ENCODE measurements at places on chromosomes 1 and 21.

DNA sequence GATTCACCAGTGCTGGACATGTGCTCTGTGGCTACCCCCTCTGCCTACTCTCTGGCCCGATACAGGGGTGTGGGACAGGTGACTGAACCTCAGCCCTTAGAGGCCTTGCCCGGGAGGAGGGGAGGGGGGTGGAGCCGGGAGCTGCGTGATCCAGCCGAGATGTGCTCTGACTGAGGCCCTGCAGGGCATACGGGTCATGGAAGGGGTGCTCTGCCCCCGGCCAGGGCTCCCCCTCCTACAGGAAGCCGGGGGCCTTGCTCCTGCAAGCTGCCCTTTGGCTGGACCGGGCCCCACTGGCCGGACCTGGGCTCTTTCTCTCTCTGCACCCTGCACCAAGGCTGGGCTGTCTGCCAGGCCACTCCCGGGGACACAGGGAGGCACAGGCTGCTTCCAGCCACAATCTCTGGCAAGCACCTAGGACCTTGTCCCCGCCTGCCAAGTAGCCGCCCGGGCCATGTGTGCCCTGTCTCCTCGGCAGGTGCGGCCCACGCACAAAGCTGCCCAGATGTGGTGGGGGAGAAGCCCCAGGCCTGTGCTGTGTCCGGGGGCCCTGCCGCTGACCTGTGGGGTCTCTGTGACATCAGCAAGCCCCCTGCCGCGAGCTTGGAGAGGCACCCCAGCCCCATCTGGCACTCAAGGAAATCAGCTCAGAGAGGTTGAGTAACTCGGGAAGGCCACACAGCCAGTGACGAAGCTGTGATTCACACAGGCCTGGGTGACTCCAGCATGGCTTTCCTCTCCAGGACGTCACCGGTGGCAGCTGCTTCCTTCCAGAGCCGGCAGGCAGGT, 1.5 kb downstream of the SCNN1D start:
- DNase-seq = no peak

DNA sequence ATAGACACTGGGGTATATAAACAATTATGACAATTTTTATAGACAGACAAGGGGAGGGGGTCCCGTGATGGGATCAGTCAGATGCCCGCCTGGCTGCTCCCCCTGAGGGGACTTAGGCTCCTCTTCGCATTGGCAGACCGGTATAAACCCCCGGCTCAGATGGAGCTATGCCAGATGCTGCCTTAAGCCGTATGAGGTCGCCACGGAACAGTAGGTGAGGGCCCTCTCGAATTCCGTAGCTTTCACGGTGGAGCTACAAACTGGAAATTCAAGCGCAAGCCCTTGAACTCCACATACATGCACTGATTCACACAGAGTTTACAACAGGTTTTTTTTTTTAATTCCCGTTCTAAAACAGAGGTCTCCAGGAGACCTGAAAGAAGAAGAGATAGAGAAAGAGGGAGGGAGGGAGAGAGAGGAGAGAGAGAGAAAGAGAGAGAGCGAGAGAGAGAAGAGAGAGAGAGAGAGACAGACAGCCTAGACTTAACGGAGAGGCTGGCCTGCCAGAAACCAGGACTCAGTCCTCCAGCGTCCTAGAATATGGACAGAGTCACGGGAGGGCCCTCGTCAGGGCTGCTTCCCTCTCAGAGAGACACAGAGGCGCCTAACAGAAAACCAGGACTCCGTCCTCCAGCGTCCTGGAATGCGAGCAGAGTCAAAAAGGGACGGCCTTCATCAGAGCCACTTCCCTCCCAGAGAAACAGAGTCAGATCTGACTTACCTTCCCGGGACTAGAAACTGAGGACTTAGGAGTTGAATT, 24.4 kb upstream of the TMEM54 start:
- no peak for DNase-seq

GRCh38 chr1:76568573-76569238, 298.6 kb upstream of the ST6GALNAC5 start:
- no peak for DNase-seq

- no peak for DNase-seq
Observed at GRCh38 chr1:155177918-155178281, 4.3 kb downstream of the TRIM46 start.

GRCh38 chr1:151611288-151611790, 511 bp upstream of the SNX27 start:
- no peak for DNase-seq

GRCh38 chr1:10309243-10310011, 89.4 kb upstream of the PGD start:
- DNase-seq = no peak

DNA sequence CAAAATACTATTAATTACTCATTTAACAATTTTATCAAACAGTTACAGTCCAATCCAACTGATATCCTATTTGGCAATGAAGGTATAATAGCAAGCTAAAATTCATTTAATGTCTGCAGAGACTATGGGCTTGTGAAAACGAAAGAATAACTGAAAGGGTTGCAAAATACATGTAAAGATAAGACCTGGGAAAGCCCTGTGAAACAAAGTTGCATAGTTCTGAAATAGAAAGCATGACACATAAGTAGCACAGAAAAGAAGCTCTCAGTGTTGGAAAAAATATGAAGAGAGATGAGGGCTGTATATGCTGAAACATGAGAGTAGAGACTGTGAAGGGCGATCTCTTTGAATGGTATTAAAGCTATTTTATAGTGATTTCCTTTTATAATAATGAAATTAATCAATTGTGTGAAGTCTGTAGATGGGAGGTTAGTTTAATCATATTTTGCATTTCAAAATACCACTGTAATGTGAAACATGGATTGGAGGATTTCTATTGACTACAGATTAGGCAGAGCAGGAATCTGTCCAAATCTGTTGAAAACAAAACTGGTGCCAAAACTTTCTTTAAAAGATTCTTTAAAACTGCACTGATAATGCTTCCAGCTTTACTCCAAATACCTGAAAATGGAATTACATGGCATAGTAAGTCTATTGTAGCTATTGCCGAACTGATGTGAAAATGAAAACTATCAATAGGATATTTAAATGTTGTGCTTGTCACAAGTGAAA, 1518.9 kb upstream of the B3GALT2 start:
- DNase-seq = no peak

DNA sequence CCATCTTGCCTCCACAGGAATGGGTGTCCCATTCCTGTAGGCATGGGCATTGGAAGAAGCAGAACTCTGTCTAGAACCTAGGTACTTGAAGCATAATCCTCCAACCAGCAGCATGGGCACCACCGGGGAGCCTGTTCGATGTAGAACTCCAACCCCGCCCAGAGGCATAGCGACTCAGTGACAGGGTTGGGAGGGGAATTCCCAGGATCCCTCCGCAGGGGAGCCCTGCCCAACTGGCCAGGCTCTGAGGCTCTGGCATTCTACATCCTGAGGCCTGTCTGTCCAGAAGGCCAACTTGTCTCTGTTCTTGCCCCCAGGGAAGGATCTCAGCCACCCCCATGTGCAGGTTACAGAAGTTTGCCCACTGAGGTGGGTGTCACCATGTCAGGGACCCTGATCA, 38.2 kb downstream of the CACNA1S start:
- DNase-seq = no peak

DNA sequence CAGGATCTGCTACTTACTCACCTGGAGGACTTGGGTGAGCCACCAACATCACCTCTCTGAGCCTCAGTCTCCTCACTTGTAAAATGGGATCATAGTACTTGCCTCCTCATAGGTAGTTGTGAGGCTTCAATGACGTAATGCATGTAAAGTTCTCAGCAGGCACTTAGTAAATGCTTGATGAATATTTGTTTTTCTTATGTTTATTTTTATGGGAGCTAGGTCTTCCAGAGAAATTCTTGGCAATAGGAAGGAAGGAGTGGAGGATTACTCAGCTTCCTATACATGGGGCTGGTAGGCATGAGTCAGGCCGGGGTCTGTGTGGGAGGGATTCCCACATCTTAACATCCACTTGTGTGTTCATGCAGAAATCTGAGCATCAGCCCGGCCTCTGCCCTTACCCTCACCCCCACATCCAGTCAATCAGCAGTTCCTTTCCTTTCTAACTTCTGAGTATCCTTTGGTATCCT, 95.4 kb upstream of the USP24 start:
- DNase-seq = no peak

DNA sequence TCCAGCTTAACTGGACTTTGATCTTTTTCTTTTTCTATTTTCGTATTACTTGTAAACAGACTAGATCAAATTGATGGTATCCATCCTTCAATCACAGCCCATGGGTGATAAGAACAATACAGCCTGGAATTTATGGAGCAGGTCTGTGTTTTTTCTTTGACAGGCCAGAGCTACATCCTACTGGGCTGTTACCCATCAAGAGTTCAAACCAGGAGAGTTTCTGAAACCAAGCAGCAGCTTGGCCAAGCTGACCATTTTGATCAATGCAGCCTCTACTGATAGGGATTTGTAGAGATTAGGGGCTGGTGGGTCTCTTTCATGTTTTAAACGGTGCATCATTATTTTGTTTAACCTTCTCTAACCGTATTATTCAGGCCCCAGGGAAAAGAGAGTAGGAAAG, 24.3 kb upstream of the CCDC190 start:
- no peak for DNase-seq

GRCh38 chr21:38857152-38857825, 51.6 kb downstream of the ETS2 start:
- no peak for DNase-seq

- no peak for DNase-seq
Observed at GRCh38 chr1:183161391-183161790, 24.7 kb upstream of the LAMC2 start.

DNA sequence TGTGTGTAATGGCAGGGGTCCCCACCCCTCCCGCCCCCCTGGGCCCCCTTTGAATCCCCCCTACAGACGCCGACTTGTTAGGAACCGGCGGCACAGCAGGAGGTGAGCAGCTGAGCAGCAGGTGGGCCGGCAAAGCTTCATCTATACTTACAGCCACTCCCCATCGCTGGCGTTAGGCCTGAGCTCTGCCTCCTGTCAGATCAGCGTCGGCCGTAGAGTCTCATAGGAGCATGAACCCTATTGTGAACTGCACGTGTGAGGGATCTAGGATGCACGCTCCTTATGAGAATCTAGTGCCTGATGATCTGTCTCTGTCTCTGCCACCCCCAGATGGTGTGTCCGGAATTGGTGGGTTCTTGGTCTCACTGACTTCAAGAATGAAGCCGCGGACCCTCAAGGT, 14.9 kb upstream of the VPS26C start:
- no peak for DNase-seq

DNA sequence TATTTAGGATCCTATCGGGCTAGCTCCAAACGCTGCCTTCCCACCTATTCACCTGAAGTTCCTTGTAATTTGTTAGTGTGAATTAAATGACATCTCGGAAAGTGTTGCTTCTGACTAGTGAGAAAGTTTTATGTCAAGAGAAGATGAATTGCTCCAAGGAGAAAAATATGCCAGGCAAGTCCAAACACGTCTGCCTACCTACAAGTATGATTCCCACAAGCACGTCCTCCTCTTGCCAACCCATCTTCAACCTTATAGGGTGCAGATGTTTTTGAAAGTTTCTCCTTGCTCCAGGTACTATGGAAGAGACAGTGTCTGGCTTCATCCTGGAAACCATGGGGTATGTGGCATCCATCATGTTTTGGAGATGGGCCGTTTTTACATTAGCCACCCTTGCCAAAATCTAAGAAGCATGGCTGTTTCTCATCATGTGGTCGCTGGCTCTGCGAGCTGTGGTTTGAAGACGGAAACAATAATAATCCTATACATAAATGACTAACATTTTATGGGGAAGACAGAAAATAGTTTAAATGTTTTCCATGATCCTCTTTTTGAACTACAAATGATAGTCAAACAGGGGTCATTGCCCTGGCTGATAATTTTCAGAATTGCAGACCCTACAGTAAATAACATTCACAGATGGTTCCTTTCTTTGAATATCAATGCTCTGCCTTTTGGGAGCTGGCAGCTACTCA, 505.8 kb downstream of the SMYD3 start:
- DNase-seq = no peak

GRCh38 chr21:42609811-42610210, 43.6 kb upstream of the PDE9A start:
- no peak for DNase-seq

GRCh38 chr1:223853275-223853674, 7.5 kb upstream of the TP53BP2 start:
- no peak for DNase-seq

DNA sequence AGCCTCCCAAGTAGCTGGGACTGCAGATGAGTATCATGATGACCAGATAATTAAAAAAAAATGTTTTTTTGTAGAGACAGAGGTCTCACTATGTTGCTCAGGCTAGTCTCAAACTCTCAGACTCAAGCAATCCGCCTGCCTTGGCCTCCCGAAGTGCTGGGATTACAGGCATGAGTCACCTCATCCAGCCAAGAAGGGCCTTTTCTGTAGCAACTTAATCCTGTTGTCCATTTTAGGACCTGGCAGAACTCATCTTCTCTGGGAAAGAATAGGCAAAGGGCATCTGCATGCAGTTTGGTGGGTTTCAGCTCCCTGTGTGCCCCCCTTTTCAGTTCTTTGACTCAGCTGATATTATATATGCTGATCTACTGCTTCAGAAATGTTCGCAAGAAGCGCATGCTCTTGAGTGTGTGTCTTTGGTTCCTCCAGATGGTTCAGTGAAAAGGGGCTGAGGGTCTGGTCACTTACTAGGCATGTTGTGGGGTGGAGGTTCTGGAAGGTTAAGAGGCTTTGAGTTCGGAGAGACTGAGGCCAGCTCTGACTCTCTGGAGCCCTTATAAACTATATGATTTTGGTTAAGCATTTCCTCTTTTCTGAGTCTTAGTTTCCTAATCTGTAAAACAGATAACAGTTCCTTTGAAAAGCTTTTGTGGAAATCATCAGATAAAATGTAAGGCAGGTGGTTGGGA, 19.4 kb upstream of the SRSF4 start:
- DNase-seq = no peak

- DNase-seq = peak; percentile 37
Observed at GRCh38 chr1:185670187-185670627, 64.0 kb upstream of the HMCN1 start.

- DNase-seq = no peak
Observed at GRCh38 chr1:169141356-169141755, 34.9 kb downstream of the ATP1B1 start.

DNA sequence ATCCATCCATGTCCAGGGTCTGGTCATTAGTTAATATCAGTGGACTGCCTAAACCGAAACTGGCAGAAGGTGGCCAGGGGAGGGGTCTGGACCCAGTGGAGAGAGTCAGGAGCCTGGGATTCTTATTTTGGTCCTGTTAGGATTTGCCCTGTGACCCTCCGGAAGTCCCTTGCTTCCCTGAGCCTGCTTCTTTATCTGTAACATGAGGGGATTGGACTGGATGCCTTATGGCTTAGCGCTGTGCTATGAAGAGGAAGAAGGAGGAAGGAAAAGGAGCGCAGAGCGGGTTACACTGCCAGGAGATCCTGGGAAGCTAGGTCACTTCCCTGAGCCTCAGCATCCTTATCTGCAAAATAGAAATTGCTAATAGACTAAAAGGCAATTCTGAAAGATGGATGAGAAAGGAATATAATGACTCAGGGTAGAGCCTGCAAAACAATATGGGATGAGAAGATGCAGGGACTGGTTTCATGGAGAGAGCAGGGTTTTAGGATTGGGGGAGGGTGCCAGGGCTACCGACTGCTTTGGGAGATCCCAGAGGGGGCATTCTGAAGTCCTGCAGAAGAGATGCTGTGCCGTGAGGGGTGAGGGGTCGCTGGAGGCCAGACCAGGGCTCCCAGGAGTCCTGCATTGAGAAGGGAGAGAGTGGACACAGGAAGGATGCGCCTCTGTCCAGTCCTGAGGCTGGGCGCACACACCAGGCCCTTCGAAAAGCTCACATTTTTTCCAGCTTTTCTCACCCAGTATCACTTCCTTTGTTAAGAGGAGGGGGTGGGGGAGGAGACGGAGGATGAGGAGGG, 460 bp upstream of the ADORA1 start:
- no peak for DNase-seq

GRCh38 chr21:29078869-29079767, 5.7 kb upstream of the CCT8 start:
- DNase-seq = no peak

Measured in T follicular helper cell (primary cell).